ENCODE measurements at places on chromosomes 7 and 10.

DNA sequence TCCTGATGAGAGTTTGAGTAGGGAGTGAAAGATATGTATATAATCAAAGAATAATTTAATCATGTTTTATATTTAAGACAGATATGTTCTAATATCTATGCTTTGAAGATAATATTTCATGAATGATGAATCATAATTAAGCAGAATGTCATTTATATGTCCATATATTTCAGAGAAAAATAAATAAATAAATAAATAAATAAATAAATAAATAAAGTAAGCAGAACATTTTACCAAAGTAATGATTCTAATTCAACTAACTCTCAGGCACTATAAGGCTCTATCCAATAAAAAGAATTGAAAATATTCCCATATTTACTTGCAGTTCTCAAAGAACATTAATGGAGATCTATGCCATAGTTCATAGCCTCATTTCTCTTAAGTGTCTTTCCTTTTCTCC is 36.0 kb downstream of the AGR3 start:
- DNase-seq: no peak

DNA sequence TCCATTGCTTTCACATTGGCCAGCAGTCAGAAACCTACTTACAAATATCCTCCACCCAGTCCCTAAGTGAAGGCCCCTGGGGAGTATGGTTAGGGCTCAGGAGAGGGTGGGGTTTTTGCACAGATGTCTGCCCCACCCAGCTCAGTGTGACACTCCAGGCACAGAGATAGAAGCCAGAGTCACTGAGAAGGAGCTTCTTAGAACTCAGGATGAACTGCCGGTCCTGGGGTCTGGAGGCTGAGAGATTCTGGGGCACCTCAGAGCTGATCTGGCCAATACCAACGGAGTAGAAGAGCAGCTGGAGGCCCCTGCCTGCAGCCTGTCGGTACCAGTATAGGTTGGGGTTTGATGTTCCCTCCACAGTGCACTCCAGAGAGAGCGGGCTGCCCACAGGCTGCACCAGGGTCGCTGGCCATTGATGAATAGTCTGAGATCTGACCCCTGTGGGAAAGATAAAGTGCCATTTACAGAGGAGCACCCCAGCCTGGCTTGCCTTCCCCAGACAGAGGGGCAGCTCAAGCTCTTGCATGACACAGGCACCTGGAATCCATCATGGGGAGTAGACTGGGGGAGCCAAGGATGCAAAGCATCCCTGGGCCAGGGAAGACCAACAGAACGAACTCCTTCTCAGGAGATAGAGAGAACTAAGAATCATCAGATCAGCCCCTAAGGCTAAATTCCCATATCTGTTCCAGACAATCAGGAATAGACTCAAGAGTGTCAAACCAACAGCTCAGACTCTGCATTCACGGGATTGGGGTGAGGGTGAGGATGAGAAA is 41.9 kb downstream of the PRSS2 start:
- DNase-seq: no peak

DNA sequence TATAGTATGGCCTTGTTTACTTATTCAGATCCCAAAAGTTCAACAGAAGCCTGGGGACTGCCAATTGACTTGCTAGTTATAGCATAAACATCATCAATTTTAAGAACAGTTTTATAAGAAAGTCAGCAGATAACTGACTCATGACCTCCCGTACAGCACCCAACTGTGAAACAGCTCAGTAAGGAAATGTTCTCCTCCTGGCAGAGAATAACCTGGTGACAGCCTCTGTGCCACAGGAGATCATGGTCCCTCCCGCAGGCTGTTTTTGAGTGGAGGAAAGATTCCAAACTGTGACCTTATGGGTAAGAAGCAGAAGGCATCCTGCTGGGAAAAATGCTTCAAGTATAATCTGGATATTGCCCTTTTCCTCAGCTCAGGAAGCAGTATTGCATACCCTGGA is 182.5 kb downstream of the SEMA3D start:
- no peak for DNase-seq

DNA sequence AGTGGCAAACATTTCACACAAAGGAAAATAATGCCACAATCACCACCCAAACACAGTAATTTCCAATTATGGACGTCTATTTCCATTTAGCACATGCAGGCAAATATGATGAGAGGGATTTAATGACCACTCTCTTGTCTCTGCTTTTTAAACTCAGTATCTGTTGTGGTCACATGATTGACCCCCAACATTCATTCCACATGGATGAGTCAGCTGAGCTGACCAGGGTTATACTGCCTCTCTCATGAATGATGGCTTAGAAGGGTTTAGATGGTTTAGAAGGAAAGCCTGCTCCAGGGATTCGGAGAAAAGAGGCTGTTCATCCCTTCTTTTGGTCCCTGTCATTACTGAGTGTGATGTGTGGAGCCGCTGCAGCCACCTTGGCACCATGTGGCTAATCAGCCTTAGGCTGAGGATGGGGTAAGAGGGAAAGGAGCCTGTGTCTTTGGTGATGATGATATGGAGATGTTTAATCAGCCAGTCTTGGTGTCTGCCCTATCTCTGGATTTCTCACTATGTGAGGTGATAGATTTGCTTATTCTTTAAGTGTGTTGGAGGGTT is 38.2 kb upstream of the JAKMIP3 start:
- DNase-seq: no peak

GRCh38 chr10:36421992-36422391 is 703.4 kb upstream of the ANKRD30A start:
- no peak for DNase-seq

- DNase-seq: no peak
Measured at GRCh38 chr7:13748998-13749397, 240.5 kb downstream of the ETV1 start.

GRCh38 chr7:112929421-112929820 is 139.2 kb upstream of the TMEM168 start:
- peak; percentile 44 for DNase-seq

GRCh38 chr7:18706670-18707069 is 211.1 kb downstream of the HDAC9 start:
- no peak for DNase-seq

DNA sequence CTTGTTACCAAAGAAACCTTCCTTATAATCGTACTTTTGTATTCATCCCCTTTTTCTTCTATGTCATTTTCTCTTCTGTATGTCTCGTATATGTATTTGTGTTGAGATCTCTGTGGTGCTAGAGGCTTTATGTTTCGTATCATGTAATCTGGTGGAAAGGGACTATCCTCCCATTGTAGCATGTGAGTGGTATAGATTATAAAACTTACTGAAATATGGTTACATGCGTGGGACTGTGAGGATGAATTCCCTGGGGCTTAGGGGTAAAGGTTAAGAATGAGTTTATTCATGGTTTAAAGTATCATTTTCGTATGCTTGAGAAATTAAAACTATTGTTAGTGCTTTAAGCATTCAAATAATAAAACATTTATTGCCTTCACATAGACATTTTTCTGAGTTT is 141.9 kb downstream of the ANKRD7 start:
- no peak for DNase-seq

GRCh38 chr10:119288574-119289001 is 81.2 kb downstream of the GRK5 start:
- no peak for DNase-seq

GRCh38 chr10:104899779-104900178 is 258.7 kb downstream of the SORCS3 start:
- DNase-seq: no peak

GRCh38 chr7:74093671-74094223 is 10.1 kb downstream of the LIMK1 start:
- DNase-seq: no peak

DNA sequence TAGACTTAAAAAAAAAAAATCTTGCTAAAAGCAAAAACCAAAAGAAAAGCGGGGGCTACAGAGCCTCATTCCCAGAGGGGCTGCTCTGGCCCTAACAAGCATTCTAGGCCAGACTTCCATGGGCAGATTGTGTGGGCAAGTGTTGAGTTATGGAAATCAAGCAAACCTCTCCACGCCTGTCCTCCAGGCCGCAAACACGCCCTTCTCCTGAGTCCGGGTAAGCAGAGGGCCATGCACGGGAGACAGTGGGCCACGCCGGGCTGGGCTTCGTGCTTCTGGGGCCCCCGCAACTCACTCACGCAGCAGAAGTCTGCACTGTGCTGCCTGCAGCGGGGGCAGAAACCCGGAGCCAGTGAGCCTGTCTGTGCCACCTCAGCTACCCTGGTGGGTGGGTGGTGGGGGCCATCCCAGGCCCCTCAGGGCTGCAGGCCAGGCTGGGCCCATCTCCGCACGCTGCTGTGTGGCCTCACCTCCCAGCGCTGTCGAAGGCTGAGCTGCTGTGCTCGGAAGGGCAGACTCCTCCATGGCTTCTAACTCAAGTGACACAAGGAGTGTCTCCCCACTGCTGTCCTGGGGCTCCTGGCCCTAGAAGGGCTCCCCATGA is 125.6 kb downstream of the FAM53B start:
- no peak for DNase-seq

DNA sequence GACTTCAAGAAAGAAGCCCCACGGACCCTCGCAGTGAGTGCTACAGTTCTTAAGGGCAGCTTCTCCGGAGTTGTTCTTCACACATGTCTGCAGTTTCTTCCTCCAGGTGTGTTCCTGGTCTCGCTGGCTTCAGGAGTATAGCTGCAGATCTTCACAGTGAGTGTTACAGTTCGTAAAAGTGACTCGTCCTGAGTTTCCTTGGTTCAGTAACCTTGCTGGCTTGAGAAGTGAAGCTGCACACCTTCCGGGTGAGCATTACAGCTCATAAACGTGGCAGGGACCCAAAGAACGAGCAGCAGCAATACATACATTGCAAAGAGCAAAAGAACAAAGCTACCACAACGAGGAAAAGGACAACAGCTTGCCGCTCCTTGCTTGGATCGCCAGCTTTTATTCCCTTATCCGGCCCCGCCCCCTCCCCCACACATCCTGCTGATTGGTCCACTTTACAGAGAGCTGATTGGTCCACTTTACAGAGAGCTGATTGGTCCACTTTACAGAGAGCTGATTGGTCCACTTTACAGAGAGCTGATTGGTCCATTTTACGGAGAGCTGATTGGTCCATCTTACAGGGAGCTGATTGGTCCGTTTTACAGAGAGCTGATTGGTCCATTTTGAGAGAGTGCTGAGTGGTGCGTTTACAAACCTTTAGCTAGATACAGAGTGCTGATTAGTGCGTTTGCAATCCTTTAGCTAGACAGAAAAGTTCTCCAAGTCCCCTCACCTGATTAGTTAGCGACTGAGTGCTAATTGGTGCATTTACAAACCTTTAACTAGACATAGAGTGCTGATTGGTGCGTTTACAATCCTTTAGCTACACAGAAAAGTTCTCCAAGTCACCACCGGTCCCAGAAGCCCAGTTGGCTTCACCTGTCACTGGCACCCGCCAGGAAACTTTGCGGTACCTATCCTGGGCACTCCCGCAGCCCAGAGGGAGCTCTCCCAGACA is 165.3 kb downstream of the AGMO start:
- DNase-seq: no peak

DNA sequence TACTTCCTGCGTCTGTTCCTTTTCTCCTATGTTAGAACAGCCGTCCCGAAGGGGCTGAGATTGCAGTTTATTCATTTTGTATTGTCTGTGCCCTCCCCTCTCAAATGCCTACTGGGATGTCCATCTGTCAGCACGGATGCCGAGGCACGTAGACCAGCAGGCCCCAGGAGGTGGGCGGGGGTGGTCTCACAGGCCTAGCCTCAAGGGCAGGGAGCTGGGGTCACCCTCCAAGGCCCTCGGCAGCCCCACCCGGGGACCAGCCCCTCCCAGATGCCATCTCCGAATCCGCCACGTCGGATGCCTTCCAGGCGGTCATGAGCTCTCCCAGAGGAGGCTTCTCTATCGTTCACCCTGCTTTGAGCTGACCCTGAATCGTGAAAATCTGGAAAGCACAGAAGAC is 59.7 kb downstream of the ELFN1 start:
- DNase-seq: no peak

DNA sequence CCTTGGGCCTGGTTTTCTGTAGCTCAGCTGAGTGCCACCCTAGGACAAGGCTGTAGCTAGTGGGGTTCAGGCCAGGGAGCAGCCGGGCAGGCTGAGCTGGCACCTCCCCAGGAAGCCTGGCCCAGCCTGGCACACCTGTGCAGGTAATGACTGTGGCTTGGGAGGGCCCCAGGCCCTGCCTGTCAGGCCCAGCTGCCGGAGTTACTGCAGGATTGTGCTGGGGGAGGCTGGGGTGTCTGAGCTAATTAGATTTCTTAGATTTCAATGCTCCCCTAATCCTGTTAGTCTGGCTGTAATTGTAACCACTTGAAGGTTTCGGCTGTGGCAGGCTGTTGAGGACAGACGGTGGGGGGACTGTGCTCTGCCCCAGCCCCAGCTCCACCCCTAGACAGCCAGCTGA is 6.0 kb downstream of the ZMIZ1 start:
- DNase-seq: no peak

DNA sequence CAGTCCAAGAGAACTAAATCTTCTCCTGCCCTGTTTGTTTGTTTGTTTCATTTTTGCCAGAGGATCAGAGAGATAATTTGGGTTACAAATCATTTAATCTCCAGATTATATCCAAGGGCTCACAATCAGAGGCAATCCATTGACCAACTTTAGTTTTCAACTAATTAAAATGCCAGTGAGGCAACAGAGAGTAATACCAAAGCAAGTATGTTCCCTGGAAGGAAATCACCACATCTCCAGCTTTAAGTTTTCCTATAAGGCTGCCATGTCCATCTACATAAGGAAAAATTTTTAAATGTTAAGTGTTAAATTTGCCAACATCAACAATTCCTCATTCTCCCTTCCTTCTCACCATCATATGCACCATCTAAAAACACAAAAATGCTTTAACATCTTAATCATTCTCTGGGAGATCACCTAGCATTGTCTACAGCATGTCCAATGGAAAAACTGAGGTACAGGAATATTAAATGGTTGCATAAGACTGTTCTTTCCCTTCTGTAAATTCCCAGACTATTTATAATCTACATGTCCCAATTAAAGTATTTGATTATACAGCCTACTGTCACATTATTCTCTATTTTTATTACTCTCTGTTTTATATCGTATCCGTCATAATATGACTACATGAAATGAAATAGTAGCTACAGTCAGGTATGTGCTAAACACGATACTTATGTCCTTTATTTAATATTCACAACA is 14.1 kb downstream of the USP54 start:
- DNase-seq: peak; percentile 54

DNA sequence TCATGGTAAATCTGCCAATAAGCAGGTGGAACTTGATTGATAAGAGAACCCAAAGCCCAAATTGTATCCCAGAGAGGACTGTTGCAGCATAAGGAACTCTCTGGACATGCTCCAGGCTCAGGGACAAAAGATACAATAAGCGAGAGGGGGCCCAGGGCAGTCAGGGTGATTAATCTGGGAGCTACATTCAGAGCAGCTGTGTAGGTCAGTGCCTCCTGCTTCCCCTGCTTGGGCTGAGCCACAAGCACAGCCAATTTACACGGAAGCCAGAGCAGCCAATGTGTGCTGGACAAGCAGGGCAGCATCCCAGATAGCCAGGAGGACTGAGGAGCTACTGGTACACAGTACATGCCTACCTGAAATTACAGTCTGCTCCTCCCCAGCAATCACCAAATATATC is 24.2 kb downstream of the MYPN start:
- peak; percentile 6 for DNase-seq

- no peak for DNase-seq
Measured at GRCh38 chr10:8437896-8438295, 383.4 kb downstream of the GATA3 start.
